RCC 7860 (cell line): ENCODE measurements at places on chromosomes 5 and 9.

GRCh38 chr5:67306965-67307607 is 110.5 kb upstream of the CD180 start:
- no peak for DNase-seq

- peak; percentile 65 for DNase-seq
Measured at GRCh38 chr5:175814691-175815090, 56.7 kb upstream of the CPLX2 start.

GRCh38 chr5:19928562-19929421 is 59.2 kb downstream of the CDH18 start:
- peak; percentile 77 for DNase-seq

DNA sequence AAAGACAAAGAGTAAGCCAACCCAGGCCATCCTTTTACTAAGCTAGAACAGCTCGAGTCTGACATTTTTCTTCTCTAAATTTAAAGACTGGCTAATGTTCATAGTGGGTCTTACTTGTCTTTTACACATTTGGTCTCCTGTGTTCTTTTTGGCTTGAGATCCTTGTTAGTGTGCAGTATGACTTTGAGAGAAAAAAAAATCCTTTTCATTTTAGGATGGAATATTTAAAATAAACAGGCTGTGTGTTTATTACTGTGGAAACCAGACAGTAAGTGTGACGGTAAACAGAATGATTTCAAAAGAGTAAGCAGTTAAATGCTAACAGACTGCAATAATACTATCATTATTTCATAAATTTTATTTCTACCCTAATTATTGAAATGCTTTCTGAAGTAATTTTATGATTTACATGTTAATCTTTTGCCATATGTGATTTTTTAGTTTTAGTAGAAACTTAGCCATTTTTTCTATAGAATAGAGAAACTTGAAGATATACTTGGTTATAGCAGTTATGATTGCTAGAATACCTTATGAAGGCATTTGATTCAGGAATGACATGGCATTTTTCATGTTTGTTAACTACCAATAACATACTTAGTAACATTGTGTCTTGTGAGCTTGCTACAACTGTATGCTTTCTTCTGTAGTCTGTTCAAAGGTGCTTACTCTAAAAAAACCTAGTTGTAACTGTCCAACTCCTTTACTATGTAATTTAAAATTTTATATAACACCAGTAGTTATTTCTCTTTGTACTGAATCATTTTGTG is 92.4 kb downstream of the XRCC4 start:
- DNase-seq = no peak

DNA sequence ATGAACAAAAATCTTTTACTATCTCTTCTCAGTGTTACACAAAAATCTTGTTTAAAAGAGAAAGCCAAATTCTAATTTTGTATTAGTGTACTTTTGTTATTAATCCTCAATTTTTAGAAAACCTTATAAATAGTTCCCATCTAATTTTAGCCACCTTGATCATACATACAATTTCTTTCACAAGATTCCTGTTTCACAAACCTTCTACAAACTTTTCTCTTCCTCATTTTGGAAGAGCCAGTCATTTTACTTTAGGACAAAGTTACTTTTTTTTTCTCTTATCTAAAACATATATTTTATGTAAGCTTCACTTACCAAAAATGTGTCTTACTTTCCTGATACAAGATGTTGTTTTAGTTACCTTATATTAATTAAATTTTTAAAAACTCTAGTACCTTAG is 161.3 kb downstream of the YIPF5 start:
- DNase-seq = no peak

DNA sequence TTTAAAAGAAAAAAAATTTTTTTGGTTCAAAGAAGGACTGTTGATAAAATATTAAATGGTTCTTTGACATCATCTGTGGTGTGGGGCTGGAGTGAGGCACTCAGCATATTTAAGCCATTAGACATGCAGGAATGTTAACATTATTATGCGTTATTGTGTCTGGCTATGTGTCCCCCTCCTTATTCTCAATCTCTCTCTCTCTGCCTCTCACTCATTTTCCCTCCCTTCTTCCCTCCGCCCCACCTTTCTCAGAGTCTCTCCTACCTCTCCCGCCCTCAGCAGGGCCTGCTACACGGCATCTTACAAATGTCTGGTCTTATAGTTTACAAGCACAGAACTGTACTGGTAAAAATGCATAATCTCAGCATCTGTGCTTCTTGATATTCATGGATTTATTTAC is 287.8 kb upstream of the TMEM161B start:
- DNase-seq = no peak

- no peak for DNase-seq
Measured at GRCh38 chr9:136823136-136824046, 15.6 kb downstream of the RABL6 start.

DNA sequence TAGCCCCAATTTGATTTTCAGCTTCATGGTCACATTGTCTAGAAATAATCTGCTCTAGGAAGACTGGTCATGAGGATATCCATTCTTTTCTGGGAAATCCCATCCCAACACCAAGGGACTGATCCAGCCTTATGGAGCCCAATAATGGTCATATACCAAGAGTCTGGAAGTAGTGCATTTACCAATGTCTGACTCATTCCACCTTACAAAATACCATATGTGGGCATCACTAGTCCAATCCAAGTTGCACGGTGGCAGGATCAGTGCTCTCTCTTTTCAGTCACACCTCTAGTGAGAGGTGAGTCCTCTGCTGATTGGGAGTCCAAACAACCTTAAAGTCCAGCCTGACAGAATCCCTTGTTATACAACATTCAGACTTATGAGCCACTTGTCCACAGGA is 73.7 kb downstream of the FEM1C start:
- no peak for DNase-seq

DNA sequence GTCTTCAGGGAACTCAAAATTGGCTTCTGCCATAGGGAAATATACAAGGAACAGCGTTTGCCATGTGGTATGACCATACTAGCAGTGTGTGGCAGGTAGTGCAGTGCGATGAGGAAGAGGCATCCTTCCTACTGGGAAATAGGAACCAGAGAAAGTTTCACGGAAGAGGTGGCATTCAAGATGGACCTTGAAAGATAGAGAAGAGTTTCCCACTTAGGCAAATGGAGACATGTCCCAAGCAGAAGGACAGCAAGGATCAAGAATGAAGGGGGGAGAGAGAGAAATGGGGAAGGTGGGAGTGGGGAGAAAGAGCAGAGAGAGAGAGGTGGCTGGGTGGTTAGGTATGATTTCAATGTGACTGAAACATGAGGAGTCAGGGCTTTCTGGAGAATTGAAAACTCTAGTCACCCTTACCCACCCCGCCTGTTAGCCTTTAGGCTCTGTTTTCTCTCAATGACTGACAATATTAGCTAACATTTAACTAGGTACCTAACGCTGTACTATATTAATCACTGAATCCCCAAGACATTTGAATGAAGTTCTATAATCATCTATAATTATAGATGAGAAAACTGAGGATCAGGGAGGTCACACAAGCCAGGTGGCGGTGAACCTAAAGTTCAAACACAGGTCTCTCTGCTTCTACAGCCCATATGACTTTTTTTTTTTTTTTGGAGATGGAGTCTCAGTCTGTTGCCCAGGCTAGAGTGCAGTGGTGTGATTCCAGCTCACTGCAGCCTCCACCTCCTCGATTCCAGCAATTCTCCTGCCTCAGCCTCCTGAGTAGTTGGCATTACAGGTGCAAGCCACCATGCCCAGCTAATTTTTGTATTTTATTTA is 171.3 kb downstream of the NR3C1 start:
- DNase-seq = peak; percentile 22

- DNase-seq = no peak
Measured at GRCh38 chr5:61589946-61590345, 257.9 kb downstream of the ZSWIM6 start.

- peak; percentile 44 for DNase-seq
Measured at GRCh38 chr5:126253406-126253805, 169.8 kb upstream of the GRAMD2B start.

- no peak for DNase-seq
Measured at GRCh38 chr5:112635771-112636731, 101.6 kb upstream of the APC start.

DNA sequence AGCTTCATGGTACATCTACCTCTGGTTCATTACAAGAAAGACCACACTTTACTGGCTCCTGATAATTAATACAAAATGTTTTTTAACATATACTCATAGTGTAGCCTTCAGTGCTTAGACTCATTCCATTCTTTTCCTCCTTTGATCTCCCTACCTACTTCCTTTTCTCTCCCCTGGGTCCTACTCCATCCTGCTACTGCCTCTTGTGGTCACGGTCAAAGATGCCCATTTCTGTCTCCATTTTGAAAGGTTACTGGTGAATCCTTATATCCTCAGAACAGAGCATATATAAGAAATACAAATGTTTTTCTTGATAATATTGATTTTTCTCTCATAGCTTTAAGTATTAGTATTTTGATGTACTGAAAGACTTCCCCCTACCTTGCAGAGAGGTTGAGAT is 375.9 kb downstream of the ARRDC3 start:
- no peak for DNase-seq

- no peak for DNase-seq
Measured at GRCh38 chr5:176410486-176411180, 5.7 kb downstream of the CLTB start.

DNA sequence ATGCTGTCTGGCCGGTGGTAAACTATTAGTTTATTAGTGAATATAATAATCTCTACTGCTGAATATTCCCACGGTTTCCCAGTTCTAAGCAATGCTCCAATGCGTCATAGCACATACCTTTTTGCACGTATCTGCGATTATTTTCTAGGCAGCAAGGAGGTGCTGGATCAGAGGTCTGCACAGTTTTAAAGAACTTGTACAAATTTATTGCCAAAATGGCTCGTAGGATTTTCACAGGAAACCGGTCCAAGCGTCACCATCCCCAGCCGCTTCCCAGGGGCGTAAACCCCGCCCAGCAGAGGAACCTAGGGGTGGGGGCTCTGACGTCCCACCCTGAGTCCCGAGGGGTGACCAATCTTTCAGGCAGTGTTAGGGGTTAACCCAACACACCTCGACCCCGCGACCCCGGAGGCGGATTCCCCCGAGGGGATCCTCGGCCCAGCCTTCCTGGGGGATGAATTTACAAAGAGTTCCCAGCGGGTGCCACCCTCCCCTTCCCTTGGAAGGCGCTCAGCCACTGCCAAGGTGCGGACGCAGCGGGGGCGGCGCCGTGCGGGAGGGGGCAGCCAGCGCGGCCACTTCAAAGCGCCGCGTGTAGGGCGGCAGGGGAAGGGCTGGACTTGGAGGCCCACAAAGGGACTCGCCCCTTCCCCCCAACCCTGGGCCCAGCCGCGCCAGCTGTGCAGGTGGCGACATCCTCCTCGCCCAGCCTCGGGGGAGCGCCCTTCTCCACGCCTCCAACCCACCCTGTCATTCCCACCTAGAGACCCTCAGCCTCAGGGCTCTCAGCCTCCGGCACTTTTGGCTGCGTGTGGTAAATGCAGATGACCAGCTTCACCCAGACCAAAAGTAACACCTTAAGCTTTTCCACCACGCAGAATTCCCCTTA is 43.5 kb upstream of the TCF7 start:
- DNase-seq = no peak

- no peak for DNase-seq
Measured at GRCh38 chr9:115808108-115808507, 345.5 kb upstream of the PAPPA start.

DNA sequence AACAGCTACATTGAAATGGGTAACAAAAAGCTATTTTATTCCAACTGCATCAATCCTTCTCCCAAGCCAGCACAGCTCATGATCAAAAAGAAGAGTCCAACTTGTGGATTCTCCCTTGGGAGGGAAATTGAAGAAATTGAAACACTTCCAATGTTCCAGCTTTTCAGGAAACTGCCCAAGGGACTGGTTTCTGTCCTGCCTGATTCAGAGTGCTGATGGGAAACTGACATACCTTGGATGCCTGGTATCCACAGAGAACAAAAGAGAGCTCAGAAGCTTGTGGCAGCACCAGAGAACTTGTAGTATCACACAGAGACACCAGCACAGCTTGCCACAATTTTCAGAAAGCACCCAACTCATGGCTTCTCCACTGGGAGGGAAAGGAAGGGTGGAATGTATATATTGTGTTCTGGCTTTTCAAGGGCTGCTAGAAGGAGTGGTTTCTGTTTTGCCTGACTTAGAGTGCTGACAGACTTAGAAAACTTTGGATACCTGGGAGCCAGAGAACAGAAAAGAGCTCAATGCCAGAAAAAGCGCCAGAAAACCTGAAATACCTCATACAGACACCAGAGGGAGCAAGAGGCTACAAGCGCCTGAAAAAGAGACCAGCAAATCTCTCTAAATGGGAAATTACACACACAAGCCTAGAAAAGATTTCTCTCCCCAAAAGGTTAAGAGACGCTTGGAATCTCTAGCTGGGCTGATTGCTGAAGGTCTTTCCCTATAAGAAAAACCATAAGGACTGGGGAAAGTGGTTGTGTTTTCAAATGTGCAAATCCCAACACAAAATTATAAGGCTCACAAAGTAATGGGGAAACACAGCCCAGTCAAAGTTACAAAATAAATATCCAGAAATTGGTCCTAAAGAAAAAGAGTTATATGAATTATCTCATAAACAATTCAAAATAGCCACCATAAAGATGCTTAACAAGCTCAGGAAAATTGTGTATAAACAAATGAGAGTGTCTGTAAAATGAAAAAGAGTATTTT is 178.8 kb downstream of the SPOCK1 start:
- peak; percentile 57 for DNase-seq

DNA sequence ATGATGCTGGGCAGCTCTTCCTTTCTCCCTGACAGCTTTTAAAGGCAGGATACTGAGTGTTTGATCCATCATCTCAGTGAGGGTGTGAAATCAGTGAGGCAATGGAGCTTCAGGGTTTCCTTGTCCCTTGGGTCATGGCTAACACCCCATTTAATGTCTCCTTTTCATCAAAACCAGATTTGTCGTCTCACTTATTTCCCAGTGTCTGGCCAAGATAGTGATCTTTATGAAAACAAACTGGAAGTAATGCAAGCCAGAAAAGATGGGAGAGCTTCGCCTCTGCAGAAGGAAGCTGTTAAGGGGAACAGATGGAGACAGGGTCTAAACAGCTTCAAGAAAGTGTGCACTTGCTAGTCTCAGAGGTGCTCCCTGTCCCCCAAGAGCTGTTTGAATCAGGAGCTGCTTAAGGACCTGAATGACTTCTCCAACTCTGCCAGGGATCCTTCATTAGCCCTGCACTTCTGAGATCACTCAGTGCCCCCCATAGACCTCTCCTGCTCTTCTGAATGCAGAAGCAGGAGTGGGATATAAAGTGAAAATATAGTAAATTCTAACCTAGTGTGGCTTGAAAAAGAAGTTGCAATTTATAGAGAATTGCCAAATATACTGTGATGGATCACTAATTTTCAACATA is 96.1 kb downstream of the F2RL2 start:
- DNase-seq = no peak

DNA sequence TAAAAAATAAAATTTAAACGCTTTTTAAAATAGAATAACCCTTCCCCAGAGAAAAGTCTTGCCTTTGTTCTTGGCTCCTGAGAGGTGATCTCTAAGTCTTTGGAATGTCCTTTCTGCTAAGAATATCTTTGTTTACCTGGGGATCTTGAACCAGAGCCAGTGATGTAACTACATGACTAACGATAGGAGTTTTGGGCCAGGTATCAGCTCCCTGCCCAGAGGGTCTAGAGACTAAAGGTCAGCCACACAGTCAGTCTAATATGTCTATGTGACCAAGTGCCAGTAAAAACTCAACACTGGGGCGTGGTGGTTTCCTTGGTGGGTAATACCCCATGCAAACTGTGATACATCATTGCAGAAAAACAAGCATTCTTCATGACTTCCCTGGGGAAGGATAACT is 1351.9 kb upstream of the C9orf72 start:
- no peak for DNase-seq

GRCh38 chr5:103668281-103668680 is 105.7 kb upstream of the NUDT12 start:
- no peak for DNase-seq

GRCh38 chr9:98790134-98790841 is 6.1 kb downstream of the ANKS6 start:
- DNase-seq = no peak

GRCh38 chr5:170265522-170265921 is 32.1 kb downstream of the LCP2 start:
- DNase-seq = no peak
